Thyroid gland (tissue), 4 donors: ENCODE measurements at places on chromosomes 1 and 21.

- DNase-seq: no peak
These were observed 1154.6 kb downstream of the BRINP3 start for GRCh38 chr1:189323091-189323490.

GRCh38 chr1:211715971-211716370, 40.5 kb upstream of the NEK2 start:
- DNase-seq: no peak

- DNase-seq: no peak
These were observed 1.9 kb downstream of the GPSM2 start for GRCh38 chr1:108878678-108879077.

GRCh38 chr1:961132-961669, 817 bp downstream of the KLHL17 start:
- no peak for DNase-seq
